Smooth muscle cell of the umbilical artery (primary cell): ENCODE measurements at places on chromosomes 6 and 20. TPM values are rescaled to one million over a fixed set of nuclear protein-coding genes. Genes with fewer than 3 reads are reported as not detected.

Gene RIPOR2
- 0.30 and 0.42 TPM in 2 replicates for total RNA-seq

Gene DNMT3B
- 1.5 TPM in 2 replicates for total RNA-seq

Gene C20orf96
- 3.9 and 4.1 TPM in 2 replicates for total RNA-seq

Gene TAGAP
- not detected in 2 replicates for total RNA-seq

Gene R3HDML
- total RNA-seq, result not detected in 2 replicates

Gene SCRT2
- total RNA-seq, result not detected in 2 replicates

Gene TTK
- total RNA-seq, result 3.6 and 14.6 TPM in 2 replicates

Gene ZBTB46
- total RNA-seq, result 0.42 and 0.59 TPM in 2 replicates

Gene CNR1
- not detected in 2 replicates for total RNA-seq

Gene MUC21
- not detected in 2 replicates for total RNA-seq

Gene MATN4
- not detected in 2 replicates for total RNA-seq

Gene PEDS1
- total RNA-seq, result 15.3 and 15.4 TPM in 2 replicates
